Left cardiac atrium (tissue), 4 donors: ENCODE measurements at places on chromosomes 6 and 20. TPM values are rescaled to one million over a fixed set of nuclear protein-coding genes. Genes with fewer than 3 reads are reported as not detected.

DNA sequence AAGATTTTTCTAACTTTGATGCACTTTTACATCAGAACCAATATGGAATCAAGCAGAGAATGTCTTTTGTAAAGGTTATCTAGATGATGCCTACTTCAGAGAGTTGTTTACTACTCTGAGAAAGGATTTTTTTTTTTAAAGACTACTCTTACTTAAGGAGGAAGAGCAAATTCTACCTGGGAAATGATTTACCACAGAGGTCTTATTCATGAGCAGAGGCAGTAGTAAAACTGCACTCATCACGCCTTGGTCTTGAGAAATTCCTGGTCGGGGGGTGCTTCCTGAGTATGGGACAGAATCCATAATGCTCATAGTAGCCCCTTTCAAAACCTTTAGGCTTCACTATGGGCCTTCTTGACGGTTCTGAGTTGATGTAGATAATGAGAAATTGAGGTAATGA lies 241.8 kb upstream of the PREP start:
- DNase-seq = no peak

- no peak for DNase-seq
These were observed 411.7 kb downstream of the EPM2A start for GRCh38 chr6:145323646-145324045.

The MOCS1 gene
- total RNA-seq = 29.4 TPM

The ENPP4 gene
- total RNA-seq = 20.2 TPM
